ENCODE measurements at places on chromosomes 12 and 14.

DNA sequence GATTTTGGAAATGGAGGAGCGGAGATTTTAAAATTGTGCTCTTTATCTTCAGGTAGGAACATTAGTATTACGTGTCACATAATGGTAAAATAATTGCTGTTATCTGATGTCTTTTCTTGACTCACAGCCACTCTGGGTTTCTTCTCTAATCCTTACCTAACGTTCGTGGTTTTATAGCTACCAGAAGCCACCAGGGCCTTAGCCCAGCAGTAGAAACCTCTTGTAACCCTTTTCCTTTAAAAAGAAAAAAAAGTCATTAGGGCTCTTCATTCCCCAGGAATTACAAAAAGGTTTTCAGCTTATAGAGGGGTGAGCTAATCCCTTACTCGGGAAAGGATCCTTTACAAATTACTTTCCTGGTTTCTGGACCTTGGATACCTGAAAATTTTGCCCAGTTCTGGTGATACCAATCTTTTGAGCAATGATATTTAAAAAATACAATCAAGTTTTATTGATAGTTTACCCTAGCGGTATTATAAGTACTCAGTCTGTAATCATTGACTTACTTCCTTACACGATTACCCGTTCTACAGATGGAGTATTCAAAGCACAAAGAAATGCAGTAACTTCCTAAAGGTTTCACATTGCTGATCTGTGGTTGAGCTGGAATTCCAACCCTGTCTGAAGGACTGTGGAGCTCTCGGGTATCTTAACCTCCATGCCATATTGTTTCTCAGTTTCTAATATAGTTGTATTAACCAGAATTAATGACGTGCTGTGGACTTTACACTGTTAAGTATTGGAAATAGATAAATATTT lies 1.6 kb downstream of the GABARAPL1 start:
- no peak for DNase-seq

GRCh38 chr14:63210812-63211211 lies 6.6 kb downstream of the RHOJ start:
- no peak for DNase-seq

- no peak for DNase-seq
These were observed 3.0 kb upstream of the METTL17 start for GRCh38 chr14:20986811-20987210.

GRCh38 chr12:88057994-88058718 lies 29.0 kb upstream of the C12orf50 start:
- no peak for DNase-seq

DNA sequence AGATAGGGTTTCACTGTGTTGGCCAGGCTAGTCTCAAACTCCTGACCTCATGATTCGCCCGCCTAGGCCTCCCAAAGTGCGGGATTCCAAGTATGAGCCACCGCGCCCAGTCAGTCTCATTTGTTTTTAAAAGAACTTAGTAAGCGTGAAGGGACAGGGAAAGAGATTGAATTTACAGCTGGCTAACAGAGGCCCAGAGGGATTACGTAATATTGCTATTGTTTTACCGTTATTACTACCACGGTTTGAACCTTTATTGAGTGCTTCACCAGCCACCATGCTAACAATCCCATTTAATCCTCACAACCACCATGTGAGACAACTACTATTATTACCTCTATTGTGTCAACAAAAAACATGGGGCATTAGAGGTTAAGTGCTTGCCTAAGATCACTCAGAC lies 26.7 kb upstream of the BLTP3B start:
- no peak for DNase-seq

DNA sequence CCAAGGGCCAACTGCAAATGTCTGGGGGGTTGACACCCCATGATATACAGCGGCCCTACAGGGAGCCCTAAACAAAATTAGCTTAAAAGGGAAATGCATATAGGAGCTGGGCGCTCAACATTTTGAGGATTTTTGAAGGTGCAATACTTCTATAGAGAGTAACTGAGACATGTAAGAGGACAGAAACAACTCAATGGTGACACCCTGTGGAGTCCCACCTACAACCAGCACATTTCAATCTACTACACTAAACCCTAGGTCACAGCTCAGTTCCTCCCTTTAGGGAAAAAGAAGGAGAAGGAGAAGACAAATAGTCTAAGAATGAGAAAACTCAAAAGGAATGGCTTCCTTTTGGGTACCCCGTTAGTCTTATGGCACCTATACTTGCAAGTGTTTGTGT lies 1010.5 kb upstream of the NOVA1 start:
- DNase-seq: no peak

DNA sequence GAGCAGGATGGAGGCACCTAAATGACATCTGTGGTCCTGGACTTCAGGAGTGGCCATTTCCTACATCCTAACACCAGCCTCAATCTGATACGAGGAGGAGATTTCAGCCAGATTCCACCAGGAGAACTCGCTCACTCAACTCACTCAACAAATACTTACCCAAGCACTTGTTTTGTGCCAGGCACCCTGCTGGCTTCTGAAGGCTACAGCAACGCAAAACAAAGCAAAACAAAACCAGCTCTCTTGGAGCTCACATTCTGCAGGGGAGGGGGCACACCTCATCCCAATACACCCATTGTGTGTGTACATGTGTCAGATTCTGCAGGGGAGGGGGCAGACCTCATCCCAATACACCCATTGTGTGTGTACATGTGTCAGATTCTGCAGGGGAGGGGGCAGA lies 144.8 kb downstream of the PIWIL1 start:
- no peak for DNase-seq

DNA sequence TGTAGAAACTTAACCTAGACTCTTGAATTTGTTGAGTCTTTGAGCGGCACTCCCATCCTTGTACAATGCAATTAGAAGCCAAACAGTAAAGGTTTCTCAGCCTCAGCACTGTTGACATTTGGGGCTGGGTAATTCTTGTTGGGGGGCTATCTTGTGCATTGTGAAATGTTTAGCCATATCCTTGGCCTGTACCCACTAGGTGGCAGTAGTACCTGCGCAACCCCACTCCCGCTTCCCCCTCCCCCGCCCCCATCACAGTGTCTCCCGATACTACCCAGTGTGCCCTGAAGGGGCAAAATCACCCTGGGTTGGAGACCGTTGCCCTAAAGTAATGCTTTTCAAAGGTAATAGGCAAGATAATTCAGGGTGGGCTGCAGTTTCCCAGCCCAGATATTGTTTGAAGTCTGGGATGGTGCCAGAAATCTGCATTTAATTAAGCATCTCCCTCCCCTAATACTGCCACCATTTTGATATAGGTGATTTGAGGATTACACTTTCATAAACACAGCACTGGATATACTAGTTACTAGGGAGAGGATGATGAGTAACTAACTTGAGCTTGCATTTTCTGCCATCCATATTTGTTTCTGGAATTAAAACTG lies 1.8 kb downstream of the COX6A1 start:
- DNase-seq: peak; percentile 47

GRCh38 chr14:69505338-69506240 lies 21.1 kb downstream of the PLEKHD1 start:
- DNase-seq: no peak

DNA sequence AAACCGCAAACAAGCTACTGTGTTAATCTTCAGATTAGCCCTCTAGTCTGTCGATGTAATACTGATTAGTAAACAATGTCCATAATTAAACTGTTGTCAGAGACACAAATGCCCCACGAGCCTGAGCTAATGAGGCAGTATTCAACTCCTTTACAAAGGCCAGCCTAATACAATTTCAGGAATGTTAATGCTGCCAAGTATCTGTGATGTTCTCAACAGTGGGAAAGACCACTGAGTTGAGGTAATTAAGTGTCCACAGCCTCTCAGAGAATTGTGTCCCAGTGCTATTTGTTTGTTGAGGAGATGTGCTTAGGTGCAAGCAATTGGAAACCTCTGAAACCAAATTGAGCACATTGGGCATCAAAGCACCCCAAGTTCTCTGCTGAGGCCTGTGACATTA lies 139.4 kb upstream of the CDKN3 start:
- no peak for DNase-seq

All from stimulated activated effector memory CD8-positive, alpha-beta T cell treated with anti-CD3 and anti-CD28 coated beads, Interleukin-12 subunit alpha, Interleukin-12 subunit beta, amount 100 ng/mL, for 72 hours (primary cell).